ENCODE measurements at places on chromosomes 16 and 17.
A peak's percentile ranks its signal among the peaks of the same experiment; 100 is the strongest.

DNA sequence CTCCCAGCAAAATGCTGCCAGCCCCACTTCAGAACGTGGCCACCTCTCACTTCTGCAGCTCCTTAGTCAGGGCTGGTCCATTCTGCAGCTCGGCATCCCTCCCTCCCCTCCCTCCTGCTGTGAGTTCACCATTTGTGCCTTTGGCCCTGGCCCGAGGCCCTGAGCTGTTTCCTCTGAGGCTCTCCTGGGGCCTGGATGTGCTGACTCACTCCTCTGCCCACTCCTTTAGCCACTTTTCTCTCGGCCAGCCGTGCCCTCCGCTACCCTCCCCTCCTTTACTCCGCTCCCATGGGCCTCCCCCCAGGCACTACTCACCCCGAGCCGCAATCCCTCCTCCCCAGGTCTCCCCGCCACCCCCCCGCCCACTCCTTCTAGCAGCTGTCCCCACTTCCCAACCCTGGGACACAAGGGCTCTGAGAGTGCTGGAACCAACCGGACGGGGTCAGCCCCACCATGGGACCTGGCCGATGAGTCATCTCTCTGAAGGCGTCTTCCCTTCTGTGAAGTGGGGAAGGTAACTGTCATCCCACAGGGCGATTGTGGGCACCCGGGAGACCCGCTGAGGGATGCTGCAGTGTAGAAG, 11.5 kb downstream of the KCNG4 start:
- peak; percentile 82 for DNase-seq

- DNase-seq, result no peak
These were observed 8.9 kb upstream of the NME1 start for GRCh38 chr17:51144266-51145022.

DNA sequence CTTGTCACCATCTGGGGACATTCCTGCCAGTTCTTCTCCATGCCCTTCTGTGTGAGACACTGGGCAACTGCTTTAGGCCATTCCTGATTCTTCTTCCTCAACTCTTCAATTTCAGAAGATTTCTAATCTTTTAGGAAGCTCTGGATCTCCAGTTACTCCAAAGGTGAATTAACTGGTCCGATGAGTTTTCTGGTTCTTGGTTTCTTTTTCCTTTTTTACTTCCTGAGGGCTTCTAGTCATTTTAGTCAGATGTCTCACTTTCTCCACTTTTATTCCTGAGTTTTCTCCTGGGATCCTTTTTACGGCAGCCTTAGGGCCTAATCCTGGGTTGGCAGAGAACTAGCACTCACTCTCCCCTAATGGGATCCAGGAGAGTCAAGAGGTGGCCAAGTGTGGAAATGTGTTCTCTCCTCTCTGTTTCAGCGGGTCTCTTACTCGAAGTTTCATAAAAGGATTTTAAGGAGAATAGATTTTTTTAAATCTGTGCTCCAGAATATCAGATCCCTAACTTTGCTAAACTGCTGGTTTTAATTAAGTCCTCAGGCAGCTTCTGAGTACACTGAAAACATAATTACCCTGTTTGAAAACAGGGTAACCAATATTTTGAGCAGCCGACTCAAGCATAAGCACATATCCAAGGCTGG, 107.6 kb downstream of the RMI2 start:
- DNase-seq, result no peak

GRCh38 chr16:58464916-58465731, 34.8 kb upstream of the NDRG4 start:
- no peak for DNase-seq

DNA sequence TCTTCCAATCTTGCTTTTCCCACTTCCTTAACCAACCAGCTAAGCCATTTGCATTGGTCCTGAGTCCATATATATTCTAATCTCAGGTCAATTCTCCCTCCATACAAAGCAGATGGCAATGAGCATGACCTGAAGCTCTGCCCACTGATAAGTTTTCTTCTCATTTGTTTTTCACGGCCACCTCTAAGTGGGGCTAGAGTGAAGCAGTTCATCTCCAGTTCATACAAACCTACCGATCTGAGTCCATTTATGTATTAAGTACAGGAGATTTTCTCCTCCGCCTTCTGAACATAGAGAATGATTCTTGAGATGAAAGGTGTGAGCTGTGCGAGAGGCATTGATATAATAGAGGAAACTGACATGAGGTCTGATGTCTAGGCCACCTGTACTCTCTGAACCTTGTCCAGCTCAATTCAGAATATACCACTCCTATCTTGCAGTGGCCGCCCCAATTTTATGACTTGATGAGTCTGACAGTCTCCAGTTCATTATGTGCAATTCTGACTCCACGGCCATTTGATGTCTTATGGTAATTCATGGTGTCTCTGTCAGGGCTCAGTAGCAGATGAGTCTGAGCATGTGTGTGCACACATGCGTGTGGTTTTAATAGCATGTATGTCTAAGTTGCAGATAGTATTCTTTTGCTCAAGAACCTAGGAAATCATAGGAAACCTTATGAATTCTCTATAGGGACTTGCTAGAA, 329.8 kb downstream of the PMP22 start:
- no peak for DNase-seq

DNA sequence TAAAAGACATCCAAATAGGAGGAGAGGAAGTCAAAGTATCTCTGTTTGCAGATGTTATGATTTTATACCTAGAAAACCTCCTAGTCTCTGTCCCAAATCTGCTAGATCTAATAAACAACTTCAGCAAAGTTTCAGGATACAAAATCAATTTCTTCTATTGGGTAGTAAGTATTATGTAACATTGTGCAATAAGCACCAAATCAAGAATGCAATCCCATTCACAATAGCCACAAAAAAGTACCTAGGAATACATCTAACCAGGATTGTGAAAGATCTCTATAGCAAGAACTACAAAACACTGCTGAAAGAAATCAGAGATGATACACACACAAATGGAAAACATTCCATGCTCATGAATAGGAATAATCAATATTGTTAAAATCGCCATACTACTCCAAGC, 13.0 kb downstream of the NLRP1 start:
- DNase-seq, result no peak

- DNase-seq, result no peak
These were observed 27.3 kb downstream of the ZNF778 start for GRCh38 chr16:89244754-89245153.

DNA sequence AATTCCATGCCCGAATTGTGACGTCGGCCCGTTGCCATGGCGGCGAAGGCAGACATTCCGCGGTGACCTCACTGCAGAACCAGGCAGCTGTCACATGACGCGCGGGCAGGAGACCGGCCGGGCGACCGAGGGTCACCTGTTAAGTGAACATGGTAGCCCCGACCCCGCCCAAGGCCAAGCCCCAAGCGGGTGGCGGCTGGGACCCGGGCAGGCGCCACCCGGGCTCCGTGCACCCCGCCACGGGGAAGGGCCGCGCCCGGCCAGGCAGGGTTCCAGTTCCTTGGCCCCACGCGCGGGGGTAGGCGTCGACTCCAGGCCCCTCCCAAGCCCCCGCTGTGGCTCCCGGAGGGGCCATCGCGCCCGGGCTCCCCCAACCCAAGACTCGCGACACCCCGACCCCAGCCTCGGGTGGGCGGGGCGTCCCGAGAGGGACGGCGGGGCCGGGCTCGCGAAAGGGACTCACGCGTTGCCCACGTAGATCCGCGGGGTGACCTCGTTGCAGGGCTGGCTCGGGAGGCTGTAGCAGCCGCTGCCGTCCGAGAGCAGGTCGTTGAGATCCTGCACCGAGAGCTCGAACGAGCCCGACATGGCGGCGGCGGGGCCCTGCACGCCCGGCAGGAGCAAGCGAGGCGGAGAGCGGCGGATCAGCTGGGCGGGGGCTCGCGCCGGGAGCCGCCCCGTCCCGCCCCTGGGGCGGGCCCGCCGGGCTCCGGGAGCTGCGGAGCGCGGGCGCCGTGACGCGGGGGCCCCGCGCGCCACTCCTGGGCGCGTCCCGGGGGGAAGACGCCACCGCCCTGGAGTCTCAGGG, at the start of gene DUSP3:
DUSP3 (minus strand) TSS at position 641 of the 808 bp plus-strand sequence; CDS start at position 588, 53 bp downstream.
- DNase-seq, result peak; percentile 96

DNA sequence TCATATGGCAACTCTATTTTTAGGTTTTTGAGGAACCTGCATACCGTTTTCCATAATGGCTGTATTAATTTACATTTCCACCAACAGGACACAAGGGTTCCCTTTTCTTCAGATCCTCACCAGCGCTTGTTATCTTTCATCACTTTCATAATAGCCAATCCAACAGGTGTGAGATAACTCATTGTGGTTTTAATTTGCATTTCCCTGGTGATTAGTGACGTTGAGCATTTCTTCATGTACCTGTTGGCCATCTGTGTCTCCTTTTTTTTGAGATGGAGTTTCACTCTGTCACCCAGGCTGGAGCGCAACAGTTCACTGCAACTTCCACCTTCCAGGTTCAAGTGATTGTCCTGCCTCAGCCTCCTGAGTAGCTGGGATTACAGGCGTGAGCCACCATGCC, 36.2 kb upstream of the ABCC3 start:
- no peak for DNase-seq

- DNase-seq, result no peak
These were observed 380.4 kb upstream of the CCL2 start for GRCh38 chr17:33874617-33875060.

- DNase-seq, result no peak
These were observed 3.6 kb downstream of the ACD start for GRCh38 chr16:67656344-67657016.

DNA sequence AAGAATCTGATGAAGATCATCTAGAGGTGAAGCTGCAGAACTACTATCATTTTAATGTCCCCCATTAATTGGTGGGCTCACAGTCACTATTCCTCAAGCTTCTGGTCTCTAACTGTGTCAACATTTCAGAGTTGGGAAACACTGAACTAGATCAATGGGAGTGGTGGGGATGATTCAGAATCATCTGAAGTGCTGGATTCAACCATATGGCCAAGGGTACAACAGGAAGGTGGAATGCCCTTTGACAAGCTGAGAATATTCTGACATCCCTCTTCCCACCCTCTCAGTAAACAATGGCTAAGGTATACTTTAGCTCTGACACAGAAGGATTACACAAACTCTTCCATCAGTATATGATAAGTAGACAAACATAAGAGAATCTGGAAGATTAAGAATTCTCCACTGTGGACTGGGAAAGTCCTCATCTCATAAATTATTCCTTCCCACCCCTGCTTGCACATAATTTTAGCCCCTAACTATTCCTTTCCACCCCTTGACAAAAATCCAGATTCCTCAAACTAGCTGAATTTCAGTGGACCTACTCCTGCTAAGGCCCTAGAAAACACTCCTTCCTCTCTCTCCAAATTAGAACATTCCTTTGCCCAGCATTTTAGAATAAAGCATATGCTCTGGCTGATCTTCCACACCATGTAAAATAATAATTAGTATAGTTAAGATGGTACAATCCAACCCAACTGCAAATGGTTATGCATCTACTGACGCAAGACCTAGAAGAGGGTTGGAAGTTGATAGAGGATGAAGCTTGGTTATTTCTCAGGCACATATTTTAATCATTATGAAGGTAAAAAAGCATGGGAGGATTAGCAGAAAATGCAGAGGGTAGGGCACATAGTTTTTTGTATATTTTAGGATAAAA, 16.3 kb upstream of the RFFL start:
- peak; percentile 63 for DNase-seq

GRCh38 chr16:31430380-31431052, 2.4 kb upstream of the COX6A2 start:
- DNase-seq, result no peak

- no peak for DNase-seq
These were observed 201.5 kb downstream of the IRF8 start for GRCh38 chr16:86100205-86101136.

- DNase-seq, result no peak
These were observed 230.6 kb downstream of the IRF8 start for GRCh38 chr16:86129541-86129940.

GRCh38 chr17:4073983-4074830, 68.6 kb downstream of the ZZEF1 start:
- DNase-seq, result peak; percentile 75

- DNase-seq, result no peak
These were observed 53.2 kb upstream of the MRTFB start for GRCh38 chr16:14017886-14018285.

DNA sequence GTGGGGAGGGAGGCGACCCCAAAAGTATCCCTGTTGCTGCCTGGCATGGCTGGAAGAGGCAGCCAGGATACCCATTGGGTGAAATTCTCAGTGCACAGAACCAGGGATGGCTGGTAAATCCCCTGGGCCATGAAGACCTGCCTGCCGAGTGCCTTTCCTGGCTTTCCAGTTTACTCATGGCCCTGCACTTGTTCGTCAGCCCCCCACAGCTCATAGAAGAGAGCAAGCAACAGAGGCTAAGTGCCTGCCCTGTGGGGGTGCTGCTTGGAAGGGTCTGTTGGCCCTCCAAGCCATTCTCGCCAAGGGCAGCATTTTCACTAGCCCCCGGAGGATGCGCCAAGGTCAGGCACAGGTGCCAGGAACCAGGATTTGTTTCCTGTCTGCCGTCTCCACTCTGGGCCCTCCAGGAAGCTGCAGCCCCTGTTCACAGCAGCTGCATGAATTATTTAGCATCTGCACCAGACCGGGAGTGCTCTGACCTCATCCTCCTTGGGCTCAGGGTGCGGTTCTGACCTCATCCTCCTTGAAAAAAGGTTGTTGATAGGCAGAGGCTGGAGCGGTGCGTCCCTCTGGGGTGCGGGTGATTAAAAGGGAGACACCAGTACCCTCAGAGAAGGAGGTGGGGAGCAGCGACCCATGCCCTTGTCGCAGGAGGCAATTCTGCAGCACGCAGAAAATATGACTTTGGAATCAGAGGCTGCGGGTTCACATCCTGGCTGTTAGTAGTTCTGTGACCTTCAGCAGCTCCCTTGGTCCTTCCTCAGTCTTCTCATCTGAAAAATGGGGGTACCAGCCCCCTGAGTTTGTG, 14.2 kb upstream of the CD300A start:
- no peak for DNase-seq

DNA sequence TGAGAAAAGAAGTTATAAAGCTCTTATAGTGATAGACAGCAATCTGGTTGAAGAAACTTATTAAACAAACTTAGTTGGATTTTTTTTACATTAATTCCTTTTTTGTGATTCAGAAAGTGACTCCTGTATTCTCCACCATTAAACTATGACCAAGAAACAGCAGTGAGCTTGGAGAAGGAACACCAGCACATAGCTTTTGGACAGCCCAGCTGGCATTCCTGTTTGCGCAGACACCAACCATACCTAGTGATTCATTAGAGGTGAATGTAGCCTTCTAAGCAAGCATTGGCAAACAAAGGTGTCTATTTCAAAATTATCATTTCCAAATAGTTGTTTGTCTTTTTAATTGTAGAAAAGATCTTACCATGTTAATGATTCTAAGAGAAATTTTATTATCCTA, 94.4 kb downstream of the STXBP4 start:
- DNase-seq, result no peak

DNA sequence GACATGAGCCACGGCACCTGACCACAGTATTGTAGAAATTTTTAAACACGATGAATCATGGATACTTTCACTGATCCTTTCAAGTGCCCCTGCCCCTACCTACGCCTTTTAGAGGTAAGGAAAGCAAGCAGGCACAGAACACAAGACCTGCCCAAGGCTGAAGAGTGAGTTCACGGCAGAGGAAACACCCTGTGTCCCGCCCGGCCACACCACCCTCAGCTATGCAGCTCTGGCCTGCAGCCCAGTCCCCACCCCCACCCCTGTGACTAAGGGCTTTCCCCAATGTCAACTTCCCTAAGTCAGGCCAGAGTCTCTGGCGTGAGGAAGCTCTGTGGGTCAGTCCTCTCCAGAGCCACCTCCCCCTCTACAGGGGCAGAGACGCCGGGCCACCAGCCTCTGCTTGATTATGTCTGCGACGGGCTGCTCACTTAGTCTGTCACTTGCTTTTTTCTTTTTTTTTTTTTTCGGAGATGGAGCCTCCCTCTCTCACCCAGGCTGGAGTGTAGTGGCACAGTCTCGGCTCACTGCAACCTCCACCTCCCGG, 8.4 kb downstream of the SLC16A5 start:
- DNase-seq, result peak; percentile 92

- DNase-seq, result no peak
These were observed 3.2 kb downstream of the PDE6G start for GRCh38 chr17:81652906-81653771.

GRCh38 chr17:56793957-56794356, 39.8 kb downstream of the C17orf67 start:
- peak; percentile 51 for DNase-seq

Data from suppressor macrophage treated with lipopolysaccharide for 1 hour (primary cell).